CD14-positive monocyte (primary cell): ENCODE measurements at places on chromosomes 4 and X.

DNA sequence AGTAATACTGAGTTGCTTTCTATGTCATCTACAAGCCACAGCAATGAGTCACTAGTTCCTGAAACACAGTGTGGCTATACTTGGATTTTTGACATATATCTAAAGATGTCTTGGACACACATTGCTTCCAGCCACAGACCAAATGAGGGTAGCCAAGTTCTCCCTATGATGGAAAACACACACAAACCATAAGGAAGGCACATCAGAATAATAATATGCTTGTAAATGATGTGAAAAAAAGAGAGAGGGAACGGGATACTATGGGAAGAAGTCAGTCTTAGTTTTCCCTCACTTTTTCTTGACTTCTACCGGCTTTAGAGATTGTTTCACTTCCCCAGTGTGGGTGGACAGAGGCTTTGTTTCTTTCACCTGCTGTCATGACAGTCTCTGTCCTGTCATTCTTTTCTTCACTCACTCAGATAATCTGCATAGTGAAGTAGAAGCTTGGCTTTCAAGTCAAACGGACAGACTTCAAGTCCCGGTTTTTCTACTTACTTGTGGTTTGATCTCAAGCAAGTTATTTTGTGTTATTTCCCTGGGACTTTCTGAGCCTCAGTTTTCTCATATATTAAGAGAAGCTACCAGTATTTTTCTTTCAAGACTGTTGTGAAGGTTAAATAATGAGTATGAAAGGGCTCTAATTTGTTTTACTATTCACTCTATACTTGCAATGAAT lies 34.7 kb downstream of the P2RY10 start:
- no peak overlapping the region for H3K4me3 ChIP-seq
- no peaks in the 10 kb centered on the region for H3K4me1 ChIP-seq
- H3K27me3 ChIP-seq = no peaks in the 10 kb centered on the region
- no peaks in the 10 kb centered on the region for H3K36me3 ChIP-seq
- no peak for DNase-seq
- no peak overlapping the region for H3K27ac ChIP-seq

DNA sequence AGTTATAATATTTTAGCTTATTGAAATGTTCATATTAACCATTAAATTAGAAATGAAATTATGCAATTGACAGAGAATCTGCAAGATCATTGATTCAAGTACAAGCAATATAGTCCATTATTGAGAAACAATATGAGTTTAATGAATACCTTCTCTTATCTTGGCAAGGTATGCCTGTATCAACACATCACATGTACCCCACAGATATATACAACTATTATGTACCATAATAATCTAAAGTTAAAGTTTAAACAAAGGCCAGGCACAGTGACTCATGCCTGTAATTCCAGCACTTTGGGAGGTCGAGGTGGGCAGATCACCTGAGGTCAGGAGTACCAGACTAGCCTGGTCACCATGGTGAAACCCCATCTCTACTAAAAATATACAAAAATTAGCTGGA lies 514.7 kb downstream of the PCDH7 start:
- H3K36me3 ChIP-seq = no peaks in the 10 kb centered on the region
- H3K4me1 ChIP-seq = no peaks in the 10 kb centered on the region
- H3K4me3 ChIP-seq = no peak overlapping the region
- DNase-seq = no peak
- H3K27me3 ChIP-seq = no peaks in the 10 kb centered on the region

GRCh38 chr4:146095091-146095690 lies 80.3 kb upstream of the LSM6 start:
- no peak overlapping the region for H3K27ac ChIP-seq
- H3K36me3 ChIP-seq = no peaks in the 10 kb centered on the region
- peak; percentile 75 for DNase-seq
- H3K4me1 ChIP-seq = no peaks in the 10 kb centered on the region
- H3K27me3 ChIP-seq = peaks cover 5% of the 10 kb centered on the region

DNA sequence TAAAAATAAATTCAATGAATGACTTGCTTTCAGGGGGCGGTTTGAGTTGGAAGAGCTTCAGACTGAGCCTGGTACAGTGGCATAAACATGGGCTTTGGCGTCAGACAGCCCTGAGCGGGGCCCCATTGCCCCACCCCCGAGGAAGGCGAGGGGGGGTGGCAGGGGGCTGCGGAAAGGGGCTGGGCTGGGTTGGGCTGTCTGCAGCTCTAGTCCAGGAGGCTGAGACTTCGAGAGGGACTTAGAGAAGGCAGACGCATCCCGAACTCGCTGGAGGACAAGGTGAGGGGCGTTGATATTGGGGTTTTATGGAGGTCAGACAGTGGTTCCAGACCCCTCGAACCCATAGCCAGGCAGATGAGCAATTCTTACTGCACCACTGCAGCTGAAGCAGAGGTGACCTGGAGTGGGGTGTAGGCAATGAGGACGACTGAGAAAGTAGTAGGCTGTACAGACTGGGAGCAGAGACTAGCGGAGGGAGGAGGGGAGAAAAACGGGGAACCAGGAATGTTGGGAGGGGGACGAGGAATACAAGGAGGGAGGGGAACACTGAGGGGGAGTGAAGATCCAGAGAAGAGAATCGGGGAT lies at the start of gene MAGED2:
TSS of gene MAGED2 (plus strand) at position 222 of the 585 bp plus-strand sequence. CDS start 1,587 bp downstream, outside the sequence.
- H3K36me3 ChIP-seq = peaks cover 14% of the 10 kb centered on the region
- H3K4me1 ChIP-seq = peaks cover 15% of the 10 kb centered on the region
- peak within 1 kb of the TSS; percentile 64 for H3K27ac ChIP-seq
- DNase-seq = no peak
- peak within 1 kb of the TSS; percentile 82 for H3K4me3 ChIP-seq
